Right lung (tissue), 10 donors: ENCODE measurements at places on chromosomes 2 and 18. TPM values are rescaled to one million over a fixed set of nuclear protein-coding genes. Genes with fewer than 3 reads are reported as not detected.

DNA sequence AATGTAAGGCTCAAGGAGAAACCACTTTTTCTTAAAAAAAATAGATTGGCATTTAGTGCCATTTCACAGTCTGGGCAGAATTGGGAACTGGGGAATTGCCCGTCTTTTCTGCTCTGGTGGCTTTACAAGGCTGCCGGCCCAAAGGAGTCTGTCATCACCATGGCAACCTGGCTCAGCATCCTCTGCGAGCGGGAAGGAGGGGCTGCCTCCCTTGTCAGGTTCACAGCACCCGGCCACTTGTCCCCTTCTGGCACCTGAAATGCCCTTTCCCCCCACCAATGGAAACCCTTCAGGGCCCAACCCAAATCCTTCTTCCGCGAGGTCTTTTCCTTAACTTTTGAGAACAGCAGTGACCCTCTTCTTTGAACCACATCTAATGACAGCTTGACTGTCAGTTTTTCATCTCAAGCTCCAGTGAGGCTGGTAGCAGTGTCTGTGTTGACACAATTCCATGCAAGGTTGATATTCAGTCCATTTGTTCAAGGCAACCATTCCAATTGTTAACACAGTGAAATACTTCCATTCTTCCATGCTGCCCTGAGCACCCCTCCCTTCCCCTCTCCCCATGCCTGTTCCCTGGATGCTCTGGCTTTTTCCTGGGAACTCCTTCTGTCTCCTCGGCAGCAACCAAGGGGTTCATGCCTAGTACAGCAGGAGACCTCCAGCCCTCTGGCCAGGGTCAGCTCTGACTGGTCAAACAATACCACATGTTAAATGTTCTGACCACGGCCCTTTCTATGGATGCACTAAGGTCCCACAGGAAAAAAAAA is 79.6 kb downstream of the DNER start:
- no peak for DNase-seq

DNA sequence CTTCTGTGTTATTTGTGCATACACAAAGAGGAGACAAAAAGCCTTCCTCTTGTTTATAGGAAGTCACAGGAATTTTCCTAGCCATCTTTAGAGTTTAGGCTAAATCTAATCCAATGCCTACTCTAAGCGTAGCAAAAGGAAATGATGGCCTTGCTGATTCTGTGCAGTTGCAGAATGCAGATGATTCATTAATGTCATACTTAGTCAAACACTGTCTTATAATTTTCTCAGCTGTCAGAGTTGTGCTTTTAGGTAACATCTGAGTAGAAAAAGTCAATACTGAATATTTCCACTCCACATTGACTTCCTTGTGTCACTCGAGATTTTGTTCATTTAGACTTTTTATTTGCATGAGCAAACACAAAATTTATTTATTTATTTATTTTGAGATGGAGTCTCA is 157.9 kb upstream of the FOSL2 start:
- no peak for DNase-seq

DNA sequence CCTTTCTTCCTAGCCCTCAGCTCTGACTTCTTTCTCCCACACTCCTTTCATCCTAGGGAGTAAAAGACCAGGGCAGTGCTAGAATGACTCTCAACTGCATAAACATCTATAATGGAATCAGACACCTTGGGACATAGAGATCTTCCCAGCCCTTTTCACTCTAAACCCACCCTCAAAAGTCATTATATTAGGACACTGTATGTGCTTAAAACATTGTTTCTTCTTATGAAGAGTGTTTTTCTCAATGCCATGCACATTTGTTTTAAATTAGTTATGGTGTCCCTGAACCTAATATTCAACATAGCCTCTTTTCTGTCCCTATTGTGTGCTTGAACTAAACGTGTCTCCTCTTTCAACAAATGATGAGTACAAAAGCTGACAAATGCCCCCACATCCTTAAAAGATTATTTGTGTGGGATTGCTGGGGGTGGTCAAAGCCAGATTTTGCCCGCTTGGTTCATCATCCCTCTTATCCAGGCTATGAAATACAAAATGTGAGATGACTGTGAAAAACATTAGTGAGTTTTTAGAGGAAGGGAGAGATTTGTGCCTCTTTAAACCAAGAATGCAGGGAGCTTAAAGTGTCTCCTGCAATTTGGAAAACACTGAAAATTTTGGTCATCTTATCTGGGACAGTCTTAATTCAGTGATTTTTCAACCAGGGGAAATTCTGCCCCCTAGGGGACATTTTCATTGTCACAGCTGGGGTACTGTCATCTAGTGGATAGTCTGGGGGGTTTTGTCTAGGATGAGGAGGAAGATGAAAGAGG is 29.0 kb downstream of the SERPINB5 start:
- DNase-seq = no peak

SP140L gene
- 13.5 TPM for polyA plus RNA-seq

GRCh38 chr2:119544075-119544938 is at the start of gene CFAP221:
TSS of gene CFAP221 (plus strand) at chr2:119544449. CDS start at chr2:119546132, 1,683 bp downstream.
- DNase-seq = peak; percentile 85

CCT4 gene
- polyA plus RNA-seq = 156 TPM

SERPINB13 gene
- not detected for polyA plus RNA-seq

C2orf15 gene
- 7.9 TPM for polyA plus RNA-seq

GRCh38 chr2:222736301-222736700 is 64.8 kb downstream of the MOGAT1 start:
- DNase-seq = no peak

NDC80 gene
- 25.0 TPM for polyA plus RNA-seq

CYTIP gene
- polyA plus RNA-seq = 1.9 TPM

CD8A gene
- 0.62 TPM for polyA plus RNA-seq

- DNase-seq = no peak
Observed at GRCh38 chr2:20744366-20745335, 77.7 kb downstream of the GDF7 start.

DNA sequence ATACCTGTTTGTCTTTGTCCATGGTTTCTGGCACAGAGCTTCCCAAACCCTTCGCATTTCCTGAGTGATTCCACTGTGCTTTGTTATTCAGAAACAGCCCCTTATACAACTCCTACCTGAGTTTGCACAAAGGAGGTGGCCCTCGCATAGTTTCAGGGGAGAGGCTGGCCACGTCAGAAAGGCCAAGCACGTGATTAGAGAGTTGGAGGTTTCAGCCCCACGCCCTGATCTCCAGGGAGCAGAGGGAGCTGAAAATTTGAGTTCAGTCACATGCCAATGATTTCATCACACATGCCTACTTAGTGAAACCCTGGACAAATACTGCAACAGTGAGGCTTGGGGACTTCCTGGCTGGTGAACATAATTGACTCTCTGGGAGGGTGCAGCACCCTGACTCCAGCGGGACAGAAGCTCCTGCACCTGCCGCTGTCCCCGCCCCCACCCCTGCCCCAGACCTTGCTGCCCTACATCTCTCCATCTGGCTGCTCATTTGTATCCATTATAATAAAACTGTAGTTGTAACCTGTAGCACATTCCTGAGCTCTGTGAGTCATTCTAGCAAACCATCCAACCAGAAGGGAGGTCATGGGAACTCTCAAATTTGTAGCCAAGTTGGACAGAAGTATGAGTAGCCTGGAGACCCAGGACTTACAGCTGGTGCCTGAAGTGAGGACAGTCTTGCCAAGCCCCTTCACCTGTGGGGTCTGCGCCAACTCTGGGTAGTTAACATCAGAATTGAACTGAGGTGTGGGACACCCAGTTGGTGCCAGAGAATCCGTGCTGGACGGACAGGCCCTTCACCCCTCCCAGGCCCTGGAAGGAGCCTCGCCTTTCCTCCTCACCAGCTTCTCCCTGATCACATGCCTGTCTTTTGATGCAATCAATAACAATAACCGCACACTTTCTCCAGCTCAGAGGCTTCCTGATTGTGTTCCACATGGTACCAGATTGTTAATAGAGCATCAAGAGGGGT is 224.3 kb downstream of the ANAPC1 start:
- peak; percentile 59 for DNase-seq

DNA sequence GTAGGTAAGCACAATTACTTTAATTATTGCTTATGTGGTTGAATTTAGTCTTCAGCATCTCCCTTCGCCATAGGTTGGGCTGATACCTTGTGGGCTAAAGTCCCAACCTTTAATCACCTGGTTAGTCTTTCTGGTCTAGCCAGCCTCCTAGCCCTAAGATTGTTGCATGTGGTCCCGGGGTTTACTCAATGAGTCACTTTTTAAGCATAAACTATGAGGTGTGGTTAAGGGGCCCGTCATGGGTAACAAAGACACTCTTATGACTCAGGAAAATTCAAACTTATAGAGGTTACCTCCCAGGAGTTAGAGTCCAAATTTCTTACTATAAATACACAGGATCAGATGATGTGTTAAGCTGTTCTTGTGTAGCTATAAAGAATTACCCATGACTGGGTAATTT is 841.6 kb downstream of the TRIB2 start:
- DNase-seq = no peak

- no peak for DNase-seq
Observed at GRCh38 chr2:20620271-20620681, 30.6 kb downstream of the HS1BP3 start.

- DNase-seq = no peak
Observed at GRCh38 chr18:35334821-35335220, 9.4 kb downstream of the ZNF24 start.

- no peak for DNase-seq
Observed at GRCh38 chr2:159186462-159186861, 100.0 kb downstream of the WDSUB1 start.

DNA sequence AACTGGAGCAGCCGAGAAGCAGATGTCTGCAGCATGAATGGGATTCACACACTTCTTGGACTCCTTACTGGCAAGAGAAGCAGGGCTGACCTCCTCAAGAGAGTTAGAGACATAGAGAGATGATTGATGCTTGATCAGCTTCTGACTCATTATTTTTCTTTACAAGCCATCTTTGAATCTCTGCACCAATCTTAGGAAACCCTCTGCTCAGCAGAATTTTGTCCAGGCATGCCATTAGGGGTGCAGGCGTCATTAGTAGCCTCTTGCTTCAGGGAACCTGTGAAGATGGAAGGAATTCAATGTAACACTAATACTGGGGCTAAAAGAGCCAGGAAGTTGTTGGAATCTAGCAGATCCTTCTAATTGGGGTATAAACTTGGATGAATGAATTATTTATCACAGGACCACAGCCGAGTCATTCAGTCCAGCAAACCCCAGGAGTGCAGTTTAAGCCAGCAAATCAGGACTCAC is 151.8 kb downstream of the MGAT5 start:
- no peak for DNase-seq

ATOH8 gene
- 25.6 TPM for polyA plus RNA-seq

DNA sequence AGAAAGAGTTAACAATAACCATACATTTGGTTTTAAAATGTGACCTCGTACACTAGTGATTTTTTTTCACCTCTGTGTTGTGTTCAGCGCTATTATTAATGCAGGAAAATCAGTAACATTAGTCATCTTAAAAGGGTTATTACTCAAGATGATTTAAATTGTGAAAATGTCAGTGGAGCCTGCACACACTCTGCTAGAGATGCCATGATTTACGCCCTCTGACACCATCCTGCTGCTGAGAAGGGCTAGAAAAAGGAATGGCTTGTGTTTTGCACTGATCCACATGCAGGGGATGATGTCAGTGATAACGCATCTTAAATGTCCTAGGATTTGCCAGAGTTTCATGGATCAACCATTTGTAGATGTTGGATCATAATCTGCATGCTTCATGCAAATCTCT is 121.3 kb upstream of the BOD1L2 start:
- DNase-seq = no peak
